ENCODE measurements at places on chromosomes 6 and 20.

DNA sequence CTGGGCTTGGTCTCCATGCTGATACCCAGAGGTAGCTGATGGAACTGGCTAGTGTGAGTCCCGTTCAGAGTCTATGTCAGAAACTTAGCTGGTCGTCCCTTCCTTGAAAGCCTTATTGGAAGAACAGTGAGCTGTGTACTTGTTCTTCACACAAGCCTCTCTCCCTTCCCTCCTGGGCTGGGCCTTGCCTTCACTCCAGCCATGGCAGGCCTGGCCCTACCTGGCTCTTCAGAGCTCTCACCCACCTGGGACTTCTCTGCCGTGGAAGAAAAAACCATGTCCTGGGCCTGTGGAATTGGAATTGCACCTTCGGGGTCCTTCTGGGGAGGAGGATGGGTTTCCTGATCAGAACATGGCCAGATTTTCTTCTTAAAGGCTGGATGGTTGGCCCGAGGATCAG, 20.3 kb upstream of the ZNF831 start:
- no peak for DNase-seq

GRCh38 chr6:38588631-38589366, 50.9 kb downstream of the BTBD9 start:
- DNase-seq: no peak

- no peak for DNase-seq
These were observed 114.5 kb downstream of the TCP11 start for GRCh38 chr6:35026434-35027222.

DNA sequence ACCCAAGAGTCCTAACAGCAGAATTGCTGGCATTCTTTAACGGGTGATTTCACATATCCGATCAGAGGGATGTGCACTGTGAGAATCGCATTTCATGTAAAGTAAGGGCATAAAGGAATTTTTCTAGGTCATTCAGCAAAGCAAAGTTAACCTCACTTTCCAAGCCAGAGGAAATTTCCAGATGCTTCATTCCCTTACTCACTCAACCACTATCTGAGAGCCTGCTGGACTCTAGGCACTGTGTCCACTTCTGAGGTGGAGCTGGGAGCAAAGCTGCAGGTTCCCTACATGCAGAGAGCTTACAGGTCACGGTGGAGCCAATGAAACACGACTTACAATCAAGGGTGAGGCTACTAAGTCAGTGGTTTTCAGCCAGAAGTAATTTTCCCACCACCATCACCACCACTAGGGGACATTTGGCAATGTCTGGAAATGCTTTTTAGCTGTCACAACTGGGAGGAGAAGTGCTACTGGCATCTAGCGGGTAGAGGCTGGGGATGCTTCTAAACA, 34.5 kb upstream of the TSHZ2 start:
- no peak for DNase-seq

DNA sequence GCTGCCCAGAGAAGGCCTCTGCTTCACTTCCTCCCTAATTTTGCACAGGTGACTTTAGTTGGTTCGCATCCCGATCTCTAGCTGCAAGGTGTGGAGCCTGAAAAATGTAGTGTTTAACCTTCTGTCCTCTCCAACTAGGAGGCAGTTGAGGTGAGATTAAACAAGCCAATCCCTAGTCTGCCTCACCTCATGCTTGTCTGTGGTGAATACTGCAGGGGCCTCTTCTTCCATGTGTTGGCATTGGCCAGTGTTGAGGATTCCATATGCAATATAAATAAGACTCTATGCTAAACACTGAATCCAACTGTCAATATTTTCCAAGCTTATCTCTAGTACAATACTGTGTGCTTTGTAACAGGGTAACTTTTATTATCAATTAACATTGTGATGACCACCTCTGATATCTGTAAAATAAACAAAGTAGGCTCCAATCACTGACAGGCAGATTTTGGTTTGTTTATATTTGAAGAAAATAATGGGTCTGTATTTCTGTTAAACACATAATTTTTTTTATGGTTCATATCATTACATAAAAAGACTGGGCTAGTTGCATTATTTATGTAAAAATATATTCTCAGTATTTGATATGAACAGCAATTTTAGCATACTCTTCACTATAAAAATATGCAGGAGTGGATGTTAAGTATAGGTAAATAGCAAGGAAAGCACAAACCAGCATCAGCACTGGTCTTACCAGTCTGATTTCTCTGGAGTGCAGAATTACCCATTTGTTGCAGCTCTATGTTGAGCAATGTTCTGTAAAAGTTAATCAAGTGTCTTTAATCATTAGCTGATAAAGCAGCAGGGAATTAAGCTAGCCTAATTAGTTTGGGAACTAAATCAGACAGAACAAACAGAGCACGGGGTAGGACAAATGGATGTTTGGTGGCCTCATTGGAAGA, 74.0 kb downstream of the ANKRD6 start:
- no peak for DNase-seq

DNA sequence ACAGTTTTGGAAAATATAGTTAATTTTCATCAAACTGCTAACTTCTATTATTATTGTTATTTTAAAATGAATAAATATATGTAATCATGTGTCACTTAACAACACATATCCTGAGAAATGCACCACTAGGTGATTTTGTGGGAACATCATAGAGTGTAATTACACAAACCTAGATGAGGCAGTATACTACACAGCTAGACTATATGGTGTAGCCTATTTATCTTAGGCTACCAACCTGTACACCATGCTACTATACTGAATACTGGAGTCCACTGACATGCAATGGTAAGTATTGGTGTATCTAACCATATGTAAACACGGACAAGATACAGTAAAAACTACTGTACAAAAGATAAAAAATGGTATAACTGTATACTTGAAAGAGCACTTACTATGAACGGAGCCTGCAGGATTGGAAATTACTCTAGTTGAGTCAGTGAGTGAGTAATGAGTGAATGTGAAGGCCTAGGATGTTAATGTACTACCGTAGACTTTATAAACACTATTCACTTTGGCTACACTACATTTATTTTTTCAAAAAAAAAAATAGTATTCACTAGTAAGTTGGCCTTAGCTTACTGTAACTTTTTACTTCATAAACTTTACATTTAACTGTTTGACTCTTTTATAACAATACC, 72.4 kb downstream of the ASCC3 start:
- no peak for DNase-seq

GRCh38 chr6:167400482-167401138, 75.7 kb downstream of the TTLL2 start:
- DNase-seq: no peak

GRCh38 chr6:446418-447366, 55.1 kb downstream of the IRF4 start:
- no peak for DNase-seq

GRCh38 chr6:8181160-8181881, 79.0 kb upstream of the EEF1E1 start:
- DNase-seq: no peak

DNA sequence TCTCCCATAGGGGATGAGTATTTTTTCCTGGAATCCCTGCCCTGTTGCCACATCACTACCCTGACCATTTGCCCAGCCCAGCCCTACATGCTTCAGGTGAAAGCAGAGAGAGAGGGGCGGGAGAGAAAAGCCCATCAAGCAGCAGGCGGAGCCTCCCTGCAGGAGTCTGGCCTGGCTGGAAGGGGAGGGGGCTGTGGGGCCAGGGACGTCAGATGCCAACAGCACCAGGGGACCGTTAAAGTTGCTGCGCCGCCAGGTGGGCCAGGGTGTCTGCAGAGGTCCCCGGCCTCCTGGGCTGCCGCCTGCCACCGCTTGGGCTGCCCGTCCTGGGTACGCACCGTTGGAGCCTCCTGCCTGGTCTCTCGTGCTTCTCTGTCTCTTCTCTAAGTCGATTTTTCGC, 757 bp upstream of the R3HDML start:
- DNase-seq: no peak

DNA sequence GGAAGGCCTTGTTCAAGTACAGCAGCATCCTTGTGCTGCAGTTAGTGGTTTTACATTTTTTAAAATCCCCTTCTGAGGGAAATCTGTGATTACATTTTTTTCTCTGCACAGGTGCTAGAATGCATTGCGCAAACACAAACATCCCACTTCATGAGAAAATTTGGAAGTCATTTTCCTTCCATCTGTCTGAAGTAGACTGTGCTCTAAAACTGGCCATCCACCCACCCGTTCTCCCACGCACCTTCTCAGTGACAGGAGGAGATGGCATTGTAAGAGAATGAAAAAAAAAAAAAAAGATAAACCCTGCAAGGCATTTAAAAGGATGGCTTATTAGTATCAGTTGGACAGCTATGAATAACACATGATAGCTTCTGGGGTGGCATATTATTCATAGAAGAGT, 65.0 kb downstream of the SOBP start:
- no peak for DNase-seq

DNA sequence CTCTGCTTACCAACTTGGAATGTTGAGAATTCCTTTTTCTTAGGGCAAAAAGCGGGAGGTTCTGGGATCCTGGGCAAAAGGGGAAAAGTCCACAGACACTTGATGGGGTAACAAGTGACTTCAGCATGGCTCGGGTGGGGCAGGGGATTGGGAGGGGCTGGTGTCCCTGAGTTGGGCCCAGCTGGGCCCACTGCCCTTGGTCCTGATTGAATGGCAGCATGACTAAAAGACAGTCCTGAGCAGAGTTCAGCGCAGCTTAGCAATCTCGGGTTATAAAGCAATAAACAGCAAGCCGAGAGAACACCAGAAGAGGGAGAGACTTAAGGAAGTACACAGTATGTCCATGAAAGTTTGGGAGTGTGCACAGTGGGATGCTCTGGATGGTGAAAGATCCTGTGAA, 5.6 kb downstream of the PPP2R5D start:
- no peak for DNase-seq

DNA sequence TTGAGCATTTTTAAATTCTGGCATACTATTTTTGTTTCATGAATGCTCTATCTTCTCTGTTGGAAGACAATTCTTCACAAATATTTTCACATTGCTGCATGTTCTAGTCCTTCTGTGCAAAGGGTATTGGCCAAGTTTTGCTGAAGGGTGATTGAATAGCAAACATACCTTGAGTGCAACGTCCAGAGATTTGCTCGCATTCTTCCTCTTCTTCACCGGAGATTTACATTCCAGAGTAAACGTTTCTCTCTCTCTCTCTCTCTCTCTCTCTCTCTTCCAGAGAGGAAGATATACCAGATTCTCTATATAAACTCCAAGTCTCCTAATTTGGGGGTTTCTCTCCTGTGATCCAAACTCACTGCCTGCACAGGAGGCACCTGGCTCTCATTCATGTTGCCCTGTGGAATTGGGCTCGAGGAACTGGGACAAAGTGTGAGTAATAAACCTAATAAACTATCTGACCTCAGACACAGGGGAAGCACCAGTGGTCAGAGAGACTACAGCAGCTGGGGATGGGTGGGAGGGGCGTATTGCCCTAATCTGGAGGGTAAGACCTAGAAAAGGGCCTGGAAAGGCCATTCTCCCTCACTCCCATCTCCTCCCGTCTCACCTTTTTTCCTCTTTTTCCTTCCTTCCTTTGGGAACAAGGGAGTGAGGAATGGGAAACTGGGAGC, 1.1 kb upstream of the TREML1 start:
- DNase-seq: no peak

GRCh38 chr6:159595173-159595572, 97.9 kb downstream of the SOD2 start:
- DNase-seq: no peak

DNA sequence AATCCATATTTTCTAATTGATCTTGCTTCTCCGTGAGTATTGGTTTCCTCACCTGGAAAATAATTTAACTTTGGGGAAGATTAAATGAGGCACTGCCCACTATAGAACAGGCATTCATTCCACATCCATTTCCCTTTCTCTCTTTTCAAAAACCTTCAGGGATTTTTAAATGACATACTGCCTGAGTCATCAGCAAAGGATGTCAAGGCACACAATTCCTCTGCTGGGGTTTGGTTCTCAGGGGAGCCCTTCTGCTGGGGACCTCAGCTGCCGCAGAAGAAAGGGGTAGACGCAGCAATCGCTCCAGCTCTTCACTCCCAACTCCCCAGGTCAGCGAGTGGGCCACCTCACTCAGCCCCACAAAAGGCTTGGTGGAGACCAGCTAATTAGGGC, 90.7 kb upstream of the BACH2 start:
- no peak for DNase-seq

GRCh38 chr20:49541733-49542513, 26.0 kb downstream of the PTGIS start:
- DNase-seq: no peak

GRCh38 chr6:107538856-107539387, 49.0 kb downstream of the SOBP start:
- DNase-seq: no peak

DNA sequence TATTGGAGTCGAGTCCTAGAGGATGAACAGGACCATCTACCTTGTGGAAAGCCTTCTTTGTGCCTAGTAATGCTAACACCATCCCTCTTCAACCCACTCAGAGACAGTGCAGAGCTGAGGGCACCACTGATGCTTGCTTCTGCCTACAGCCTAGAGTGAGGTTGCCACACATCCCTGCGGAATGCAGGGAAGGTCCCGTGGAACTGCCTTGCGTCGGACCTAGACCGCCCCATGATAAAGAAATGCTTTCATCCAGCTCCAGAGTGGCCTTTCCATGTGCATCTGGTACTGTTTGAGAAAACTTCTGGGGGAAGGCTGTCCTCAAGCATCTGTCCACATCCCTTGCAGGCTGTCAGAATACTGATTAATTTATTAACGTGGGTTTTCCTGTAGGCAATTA, 168.4 kb downstream of the PHACTR1 start:
- DNase-seq: no peak

GRCh38 chr6:70307008-70307407, 4.1 kb upstream of the COL9A1 start:
- no peak for DNase-seq

GRCh38 chr6:111480988-111481822, 1.8 kb downstream of the REV3L start:
- no peak for DNase-seq

GRCh38 chr6:41939176-41939847, 2.3 kb downstream of the CCND3 start:
- no peak for DNase-seq

GRCh38 chr6:108685970-108686369, 125.3 kb downstream of the FOXO3 start:
- DNase-seq: no peak

GRCh38 chr6:158409451-158409850, 97.2 kb downstream of the TULP4 start:
- no peak for DNase-seq

DNA sequence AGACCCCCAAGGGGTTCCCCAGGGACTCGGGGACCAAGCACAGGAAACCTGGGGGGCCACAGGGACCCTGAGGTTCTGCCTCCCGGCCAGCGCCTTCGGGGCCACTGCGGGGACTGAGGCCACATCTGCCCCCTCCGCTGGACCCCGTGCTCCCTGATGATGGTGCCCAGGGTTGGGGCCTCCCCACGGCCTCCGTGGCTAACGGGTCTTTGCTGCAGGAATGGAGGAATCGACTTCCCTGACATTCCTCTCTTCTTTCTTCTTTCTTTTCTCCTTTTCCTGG, 330.2 kb downstream of the TAF4 start:
- DNase-seq: no peak

- no peak for DNase-seq
These were observed 1009.4 kb downstream of the KIF16B start for GRCh38 chr20:15563836-15564235.
